ENCODE measurements at places on chromosomes 6 and 20.
A peak's percentile ranks its signal among the peaks of the same experiment; 100 is the strongest.

GRCh38 chr6:114007516-114007915 lies 36.6 kb upstream of the HDAC2 start:
- no peak for DNase-seq

GRCh38 chr6:36387440-36388303 lies at the start of gene ETV7:
Gene ETV7, minus strand, starts transcription at chr6:36387669. Its CDS starts 128 bp downstream, at chr6:36387541.
- no peak for DNase-seq

DNA sequence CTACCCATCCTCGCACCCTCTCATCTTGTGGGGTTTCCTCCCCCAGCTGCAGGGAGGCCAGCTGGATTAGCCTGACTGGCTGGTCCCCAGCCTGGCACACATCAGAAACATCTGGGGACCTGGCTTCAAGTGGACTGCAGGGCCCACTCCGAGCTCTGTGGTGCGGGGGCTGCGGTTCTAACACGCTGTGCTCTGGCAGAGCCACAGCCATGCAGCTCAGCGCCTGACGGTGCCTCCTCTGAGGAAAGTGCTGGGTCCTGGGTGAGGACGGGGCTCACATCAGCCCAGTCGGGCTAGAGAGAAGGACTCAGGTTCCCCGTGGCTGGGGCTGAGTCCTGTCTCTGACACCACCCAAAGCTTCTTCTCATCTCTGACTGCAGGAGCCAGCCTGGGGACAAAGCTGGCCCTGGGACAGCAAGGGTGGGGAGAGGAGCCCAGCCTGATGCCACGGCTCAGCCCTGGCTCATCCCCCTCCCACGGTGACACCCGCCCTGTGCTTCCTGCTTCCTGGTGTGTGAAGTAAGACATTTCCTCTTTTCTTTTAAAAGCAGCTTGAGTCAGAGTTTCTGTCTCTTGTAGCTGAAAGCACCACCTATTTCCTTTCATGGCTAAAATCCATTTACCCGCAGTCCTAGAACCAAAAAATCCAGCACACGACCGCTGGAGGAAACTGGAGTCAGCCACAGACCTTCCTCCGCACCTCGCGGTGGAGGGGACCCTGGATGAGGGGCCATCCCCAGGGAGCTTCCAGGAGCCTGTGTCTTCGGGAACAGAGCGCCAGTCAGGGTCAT lies 127.4 kb upstream of the AFDN start:
- DNase-seq, result no peak

DNA sequence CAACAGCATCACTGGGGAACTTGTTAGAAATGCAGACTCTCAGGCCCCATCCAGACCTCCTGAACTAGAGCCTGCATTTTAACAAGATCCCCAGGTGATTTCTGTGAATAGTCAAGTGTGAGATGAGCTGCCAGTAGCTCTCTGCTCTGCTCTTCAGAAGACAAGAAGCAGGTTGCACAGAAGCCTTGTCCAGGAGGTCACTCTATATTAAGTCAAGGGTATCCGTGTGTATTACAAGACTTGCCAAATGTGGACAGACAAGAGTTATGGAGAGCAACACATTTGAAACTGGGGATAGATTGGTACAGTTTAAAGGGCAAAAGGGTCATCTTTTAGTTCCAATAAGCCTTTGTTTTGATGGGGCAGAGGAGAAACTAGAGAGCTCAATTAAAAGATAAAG lies 23.2 kb upstream of the RIN2 start:
- no peak for DNase-seq

DNA sequence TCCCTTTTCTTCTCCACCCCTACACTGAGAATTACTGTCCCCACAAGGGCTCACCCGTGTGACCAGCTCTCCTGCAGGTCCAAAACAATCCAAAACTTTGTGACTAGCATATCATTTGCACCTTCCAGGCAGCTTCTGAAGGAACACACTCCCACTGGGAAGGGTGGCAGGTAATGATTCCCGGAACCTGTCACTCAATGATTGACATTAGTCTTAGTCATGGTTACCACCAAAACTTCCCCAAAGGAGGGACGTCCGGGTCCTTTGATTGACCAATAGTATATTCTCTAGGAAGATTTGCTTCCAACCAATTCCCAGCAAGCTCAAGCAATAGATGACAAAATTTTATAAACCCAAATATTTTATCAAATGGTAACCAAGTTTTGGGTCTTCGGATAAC lies 127.7 kb upstream of the MYLIP start:
- no peak for DNase-seq

GRCh38 chr20:22523499-22524392 lies 60.6 kb downstream of the FOXA2 start:
- DNase-seq, result peak; percentile 23

GRCh38 chr6:32837651-32838113 lies 857 bp downstream of the TAP2 start:
- no peak for DNase-seq

DNA sequence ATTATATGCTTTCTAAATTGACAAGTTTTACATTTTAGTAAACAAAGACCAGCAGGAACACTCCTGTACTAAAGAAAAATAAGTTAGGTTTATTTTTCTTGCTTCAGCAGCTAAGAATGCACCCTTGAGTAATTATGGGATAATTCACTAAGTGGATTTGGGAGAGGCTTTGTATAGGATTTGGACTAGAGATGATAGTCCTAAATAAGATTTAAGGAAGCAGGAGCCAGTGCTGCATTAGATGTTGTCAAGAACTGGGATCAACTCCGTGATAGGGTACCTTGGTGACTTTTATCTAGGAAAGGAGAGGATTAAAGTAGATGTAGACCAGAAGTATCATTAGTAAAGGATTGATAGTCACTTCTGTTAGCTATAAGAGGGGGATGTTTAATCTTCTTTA lies 4.1 kb upstream of the C6orf141 start:
- no peak for DNase-seq

DNA sequence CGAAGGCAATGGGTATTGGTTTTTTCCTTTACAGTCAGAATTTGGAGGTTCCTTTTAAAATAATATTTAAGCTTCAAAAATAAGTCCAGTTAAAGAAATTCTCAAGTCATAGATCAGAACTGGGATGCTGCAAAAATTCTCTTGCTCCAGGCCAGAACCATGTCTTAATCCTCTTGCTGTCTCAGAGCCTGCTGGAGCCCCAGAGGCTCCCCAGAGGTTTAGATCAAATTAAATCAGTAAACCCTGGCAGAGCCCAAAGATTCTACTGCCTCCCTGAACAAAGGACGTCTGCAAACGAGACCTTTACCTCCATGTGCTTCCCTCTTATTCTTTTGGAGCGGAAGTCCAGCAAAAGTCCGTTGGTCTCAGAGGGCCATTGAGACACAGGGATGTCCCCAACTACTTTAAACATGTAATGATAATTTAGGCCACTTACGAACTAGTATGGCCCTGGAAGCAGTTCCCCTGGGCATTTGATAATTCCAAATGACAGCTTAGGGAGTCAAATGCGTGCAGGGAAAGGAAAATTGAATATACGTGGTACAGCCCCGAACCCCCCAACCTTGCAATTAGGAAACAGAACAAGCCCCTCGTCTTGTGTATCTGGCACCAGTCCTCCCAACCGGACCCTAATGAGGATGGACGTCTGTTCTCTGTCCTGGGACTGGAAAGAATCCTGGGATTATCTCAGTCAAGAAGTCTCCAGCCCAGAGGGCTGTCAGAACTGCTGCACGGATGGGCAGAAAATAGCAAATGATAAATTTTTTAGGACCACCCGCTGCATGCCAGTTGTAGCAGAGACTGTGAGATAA lies 31.5 kb downstream of the SULF2 start:
- DNase-seq, result no peak

- DNase-seq, result no peak
These were observed 73.0 kb upstream of the SYNJ2 start for GRCh38 chr6:157908369-157909281.

DNA sequence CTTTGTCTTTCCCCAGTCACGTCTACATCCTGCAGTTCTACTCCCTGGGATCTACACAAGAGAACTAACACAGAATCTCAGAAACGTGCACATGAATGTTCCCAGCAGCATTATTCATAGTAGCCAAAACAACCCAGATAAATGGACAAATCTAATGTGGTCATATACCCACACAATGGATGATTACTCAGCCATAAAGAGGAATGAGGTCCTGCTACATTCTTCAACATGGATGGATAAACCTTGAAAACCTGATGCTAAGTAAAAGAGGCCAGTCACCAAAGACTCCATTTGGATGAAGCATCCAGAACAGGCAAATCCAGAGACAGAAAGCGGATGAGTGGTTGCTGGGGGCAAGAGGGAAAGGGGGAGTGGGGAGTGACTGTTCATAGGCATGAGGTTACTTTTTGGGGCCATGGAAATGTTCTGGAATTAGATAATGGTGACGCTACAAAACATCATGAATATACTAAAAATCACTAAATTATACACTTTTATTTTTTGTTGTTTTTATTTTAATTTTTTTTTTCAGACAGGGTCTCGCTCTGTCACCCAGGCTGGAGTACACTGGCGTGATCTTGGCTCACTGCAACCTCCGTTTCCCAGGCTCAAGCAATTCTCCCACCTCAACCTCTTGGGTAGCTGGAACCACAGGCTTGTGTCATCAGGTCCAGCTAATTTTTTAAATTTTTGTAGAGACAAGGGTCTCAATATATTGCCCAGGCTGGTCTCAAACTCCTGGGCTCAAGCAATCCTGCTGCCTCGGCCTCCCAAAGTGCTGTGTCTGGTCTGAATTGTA lies 50.8 kb upstream of the DSN1 start:
- DNase-seq, result no peak

- no peak for DNase-seq
These were observed 90.5 kb upstream of the SNX9 start for GRCh38 chr6:157732416-157733161.

- no peak for DNase-seq
These were observed 10.4 kb downstream of the OR2B2 start for GRCh38 chr6:27901801-27902200.

DNA sequence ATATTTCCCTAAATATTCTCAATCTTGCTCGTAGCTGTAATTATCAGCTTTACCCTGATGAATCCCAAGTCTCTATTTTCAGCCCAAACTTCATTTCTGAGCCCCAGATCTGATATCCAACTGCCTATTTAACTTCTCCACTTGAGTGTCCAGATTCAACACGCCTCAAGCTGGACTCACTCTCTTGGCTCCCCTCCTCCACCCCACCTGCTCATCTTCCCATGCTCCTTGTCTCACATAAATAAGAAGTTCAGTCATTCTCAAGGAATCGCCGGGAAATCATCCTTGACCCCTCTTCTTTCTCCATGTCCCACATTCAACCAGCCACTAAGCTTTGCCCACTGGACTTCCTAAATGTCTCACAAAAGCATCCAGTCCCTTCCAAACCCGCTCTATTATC lies 89.9 kb upstream of the STMND1 start:
- DNase-seq, result no peak

GRCh38 chr6:85459224-85459901 lies 9.5 kb downstream of the NT5E start:
- DNase-seq, result no peak

GRCh38 chr6:39808346-39808745 lies 16.2 kb downstream of the DAAM2 start:
- no peak for DNase-seq

DNA sequence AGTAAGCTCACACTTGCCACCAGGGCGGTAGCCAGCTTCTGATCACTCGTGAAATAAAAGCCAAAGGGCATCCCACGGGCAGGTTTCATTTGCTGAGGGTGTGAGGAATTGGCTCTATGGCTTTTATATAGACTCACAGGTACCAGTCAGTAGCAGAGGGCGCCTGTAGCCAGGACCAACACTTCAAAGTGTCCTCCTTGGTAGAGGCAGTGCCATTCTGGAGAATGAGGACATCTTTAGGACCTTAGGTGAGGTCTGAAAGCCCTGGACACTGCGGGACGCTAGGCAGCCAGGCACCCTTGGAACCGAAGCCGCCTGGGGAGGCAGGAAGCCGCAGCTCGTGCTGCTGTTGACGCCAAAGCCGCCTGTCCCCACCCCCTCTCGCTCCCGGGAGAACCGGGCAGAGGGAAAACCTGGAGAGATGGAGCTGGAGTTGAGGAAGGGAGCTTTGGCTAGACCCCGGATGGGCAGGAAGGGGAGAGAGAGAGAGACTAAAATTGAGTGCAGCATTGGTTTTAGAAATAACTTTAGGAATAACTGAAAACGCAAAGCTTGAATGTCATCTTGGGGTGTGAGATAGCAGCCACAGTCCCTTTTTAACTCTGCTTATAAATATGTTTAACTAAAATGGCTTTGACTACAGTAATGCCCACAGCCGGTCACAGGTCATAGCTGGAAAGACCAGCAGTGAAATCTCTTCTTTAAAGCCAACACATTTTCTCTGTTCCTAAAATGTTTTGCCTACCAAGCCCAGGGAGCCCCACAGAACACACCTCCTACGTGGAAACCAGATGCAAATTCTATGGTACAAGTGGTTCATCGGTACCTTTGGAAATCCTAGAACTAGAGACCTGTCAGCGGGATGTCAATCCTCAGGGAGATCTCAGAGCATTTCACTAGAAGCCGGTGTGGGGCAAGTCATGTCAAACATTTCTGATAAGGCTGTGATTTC lies 128.5 kb upstream of the CDYL start:
- DNase-seq, result peak; percentile 46

DNA sequence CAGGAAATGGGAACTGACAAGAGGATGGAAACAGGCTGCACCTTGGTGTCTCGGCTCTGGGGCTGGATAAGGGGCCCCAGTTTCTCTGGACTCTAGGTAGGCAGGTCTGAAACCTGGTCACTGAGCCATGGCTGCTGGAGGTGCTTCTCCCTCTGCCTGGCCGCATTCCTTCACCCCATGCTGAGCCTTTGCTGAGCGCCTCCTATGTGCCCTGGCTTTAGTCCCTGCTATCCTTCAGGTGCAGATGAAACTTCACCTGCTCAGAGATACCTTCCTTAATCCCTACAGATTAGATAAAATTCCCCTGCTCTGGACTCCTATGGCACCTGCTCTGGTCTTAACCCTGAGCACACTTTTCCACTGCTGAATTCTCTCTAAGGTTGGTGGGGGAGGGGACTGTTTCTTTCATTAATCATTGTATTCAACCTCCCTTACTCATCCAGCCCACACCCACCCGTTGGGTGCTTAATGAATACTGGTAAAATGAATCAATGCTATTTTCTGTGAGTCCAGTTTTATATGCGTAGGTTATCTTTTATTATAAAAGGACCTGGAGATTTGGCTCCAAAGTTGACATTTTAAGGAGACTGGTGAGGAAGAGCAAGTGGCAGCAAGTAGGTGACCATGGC lies 19.3 kb downstream of the MYLK4 start:
- DNase-seq, result no peak

- DNase-seq, result no peak
These were observed 34.8 kb downstream of the ELMO2 start for GRCh38 chr20:46371656-46372055.

DNA sequence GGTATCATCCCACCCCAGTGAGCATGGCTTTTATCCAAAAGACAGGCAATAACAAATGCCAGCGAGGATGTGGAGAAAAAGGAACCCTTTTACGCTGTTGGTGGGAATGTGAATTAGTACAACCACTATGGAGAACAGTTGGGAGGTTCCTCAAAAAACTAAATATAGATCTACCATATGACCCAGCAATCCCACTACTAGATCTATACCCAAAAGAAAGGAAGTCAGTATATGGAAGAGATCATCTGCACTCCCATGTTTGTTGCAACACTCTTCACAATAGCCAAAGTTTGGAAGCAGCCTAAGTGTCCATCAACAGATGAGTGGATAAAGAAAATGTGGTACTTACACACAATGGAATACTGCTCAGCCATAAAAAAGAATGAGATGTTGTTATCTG lies 5.9 kb upstream of the KIAA1755 start:
- DNase-seq, result no peak

All from NCI-H510A (cell line).